ENCODE measurements at places on chromosomes 1 and 21.

DNA sequence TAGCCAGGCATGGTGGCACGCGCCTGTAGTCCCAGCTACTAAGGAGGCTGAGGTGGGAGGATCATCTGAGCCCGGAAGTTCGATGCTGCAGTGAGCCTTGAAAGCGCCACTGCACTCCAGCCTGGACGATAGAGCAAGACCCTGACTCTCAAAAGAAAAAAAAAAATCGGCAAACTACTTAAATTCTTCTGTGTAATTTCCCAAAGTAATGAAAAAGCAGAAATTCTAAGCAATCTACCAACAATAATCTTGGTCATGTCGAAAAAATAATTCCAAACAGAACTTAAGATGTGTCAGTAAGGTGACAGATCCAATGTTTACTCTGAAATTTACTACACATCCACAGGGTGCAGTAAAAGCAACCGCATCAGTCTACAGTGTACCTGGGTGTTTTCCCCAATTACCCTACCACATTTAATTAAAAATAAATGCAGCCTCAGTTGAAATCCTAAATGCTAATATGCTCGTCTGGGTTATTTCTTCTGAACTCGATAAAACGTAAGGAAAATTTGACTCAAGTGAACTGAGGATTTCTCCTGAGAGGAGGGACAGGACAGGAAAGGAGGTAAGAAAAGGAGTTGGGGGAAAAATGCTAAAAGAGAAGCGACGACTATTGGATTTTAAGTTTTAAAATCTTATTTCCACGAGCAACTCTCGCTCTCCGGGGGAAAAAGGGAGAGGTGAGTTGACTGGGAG is 801 bp downstream of the EPRS1 start:
- DNase-seq = peak; percentile 13

DNA sequence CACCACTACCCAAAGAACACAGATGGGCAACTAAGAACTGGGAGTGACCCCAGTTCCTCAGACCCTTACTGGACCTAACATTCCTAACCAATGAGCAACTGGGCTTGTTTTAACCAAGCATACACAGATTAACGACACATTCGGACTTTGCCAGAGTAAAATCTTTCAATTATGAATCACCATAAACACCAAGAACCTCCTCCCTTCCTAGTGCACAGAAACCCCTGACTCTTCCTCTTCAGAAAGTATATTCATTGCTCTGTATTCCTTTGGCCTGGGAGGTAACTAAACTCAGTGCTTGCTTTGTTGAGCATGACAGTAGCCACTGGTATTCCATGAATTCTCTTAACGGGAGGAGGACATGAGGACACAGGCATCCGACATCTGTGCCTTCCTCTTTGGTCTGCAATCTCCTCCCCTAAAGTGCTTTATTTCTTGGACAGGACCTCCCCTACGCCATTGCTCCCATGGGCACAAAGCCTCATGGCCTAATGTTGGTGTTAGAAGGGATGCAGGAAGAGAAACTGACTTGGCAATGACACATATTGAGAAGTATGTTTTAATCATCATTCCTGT is 42.7 kb downstream of the SEC16B start:
- no peak for DNase-seq

DNA sequence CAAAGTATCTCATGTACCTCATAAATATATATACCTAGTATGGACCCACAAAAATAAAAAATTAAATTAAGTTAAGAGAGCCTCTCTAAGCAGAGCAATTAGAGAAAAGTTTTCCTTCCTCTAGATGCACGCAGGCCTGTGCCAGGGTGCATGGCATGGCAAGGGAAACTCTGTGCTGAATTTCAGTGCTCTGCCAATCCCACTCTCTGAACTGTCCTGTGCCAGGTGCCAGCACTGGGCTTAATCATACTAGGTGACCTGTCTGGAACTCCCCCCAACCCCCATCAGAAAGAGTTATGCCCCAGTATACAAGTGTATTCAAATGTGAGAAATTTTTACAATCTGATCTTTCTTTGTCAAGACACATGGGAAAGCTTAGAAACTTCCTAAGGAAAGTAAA is 10.4 kb upstream of the LAMC2 start:
- DNase-seq = no peak

DNA sequence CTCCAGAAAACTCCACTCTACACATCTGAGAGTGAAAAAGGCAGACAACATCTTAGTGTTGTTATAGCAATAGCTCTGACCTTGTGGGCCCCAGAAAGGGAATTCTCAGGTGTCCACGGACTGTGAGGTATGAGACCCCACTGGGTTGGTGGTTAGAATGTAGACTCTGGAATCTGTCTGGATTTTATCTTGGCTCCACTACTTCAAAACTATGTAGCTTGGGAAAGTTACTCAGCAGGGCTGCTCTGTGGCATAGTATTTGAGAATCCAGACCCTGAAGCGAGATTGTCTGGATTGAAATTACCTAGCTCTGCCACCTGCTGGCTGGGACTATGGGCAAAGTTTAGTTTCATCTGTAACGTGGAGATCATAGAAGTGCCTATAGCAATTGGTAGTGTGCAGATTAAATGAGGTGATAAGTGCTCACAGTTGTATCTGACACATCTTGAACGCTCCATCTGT is 25.8 kb downstream of the PRDM2 start:
- DNase-seq = peak; percentile 62

- DNase-seq = no peak
Measured at GRCh38 chr1:100834777-100835660, 59.6 kb downstream of the EXTL2 start.

DNA sequence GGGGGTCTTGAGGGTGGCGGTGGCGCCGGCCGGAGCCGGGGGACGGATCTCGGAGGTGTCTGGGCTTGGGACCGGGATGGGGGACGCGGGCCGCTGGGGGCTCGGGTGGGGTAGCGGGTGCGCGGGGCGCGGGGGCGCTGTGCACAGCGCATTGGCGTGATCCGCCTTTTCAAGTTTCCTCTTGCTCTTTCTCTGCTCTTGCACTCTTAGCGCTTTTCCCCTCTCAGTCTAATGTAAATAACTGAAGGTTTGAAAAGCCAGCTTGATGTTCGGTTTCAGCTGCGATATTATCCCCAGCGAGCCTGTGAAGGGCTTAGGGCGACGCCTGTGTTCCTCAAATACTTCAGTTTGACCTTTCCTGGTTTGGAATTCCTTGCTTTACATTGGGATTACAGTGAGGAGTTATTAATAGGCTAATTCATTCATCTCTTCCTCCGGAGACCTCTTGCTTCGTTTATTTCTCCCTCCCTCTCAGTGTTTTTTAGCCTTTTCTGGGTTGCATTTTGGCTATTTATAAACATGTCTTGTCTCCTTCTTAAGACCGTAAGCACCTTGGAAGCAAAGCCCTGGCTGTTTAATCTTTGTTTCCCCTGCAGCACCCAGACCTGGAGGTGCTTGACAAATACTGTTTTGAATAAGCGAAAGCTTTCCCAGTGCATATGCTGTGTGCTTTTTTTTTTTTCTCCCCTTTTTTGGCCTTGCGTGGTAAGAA is 693 bp downstream of the RAB4A start:
- DNase-seq = peak; percentile 42

DNA sequence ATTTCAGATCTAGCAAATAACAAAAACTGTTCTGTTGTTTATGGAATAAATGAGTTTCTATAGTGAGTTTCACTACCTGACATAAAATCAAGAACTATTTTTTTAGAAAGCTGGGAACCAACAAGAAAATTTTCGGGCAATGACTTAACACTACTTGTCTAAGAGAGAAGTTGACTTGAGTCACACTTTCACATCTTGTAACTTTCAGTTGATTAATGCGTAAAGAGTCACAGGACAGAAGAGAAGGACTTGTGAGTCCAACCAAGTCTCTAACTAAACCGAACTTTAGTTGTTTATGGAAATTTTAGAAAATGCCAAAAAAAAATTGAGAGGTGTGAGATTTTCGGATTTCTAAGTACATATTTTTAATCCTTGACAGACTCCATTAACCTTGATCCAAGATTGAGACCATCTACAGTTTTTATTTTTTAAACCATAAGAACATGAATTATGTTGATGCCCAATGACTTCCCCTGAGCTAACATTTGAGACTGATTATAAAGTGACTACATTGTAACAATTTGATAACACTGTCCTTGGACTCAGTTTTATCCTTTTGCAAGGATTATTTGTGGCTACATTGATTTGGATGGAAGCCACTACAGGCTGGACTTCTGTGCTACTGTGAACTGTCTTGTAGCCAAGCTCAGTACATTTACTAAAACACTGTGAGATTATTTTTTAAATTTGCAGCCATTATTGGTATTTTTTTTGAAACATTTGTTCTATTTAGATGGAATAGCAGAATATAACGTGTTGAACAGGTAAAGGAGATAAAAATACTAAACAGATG is 284.0 kb downstream of the PTPRC start:
- no peak for DNase-seq

- no peak for DNase-seq
Measured at GRCh38 chr1:219031809-219032208, 141.9 kb upstream of the LYPLAL1 start.

- no peak for DNase-seq
Measured at GRCh38 chr1:8631163-8631562, 186.3 kb downstream of the RERE start.

DNA sequence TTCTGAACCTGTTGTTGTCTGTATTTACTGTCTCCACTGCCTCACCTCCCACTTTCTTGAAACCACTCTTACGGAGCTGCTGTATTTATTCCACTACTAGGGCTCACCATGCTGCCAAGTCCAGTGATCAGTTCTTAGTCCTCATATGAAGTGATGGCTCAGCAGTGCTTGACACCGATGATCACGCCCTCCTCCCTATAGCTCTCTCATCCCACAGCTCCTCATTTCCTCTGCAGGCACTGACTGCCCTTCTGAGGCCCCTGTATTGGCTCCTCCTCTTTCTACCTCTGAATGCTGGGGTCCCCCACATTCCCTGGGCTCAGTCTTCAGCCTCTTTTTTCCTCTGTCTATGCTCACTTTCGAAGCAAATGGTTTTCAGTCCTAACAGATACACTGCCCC is 3.4 kb downstream of the CLCA1 start:
- no peak for DNase-seq

DNA sequence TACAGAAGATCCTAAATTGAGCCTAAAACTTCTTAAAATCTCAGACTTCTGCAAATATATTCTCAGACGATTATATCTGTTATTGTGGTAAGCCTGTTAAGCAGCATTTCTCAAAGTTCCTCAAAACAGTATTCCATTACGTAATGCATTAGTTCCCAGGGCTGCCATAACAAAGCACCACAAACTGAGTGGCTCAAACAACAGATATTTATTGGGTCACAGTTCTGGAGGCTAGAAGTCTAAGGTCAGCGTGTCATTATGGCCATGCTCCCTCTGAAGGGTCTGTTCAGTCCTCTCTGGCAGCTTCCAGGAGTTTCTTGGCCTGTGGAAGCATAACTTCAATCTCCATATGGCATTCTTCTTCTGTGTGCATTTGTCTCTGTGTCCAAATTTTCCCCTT is 103.5 kb upstream of the ST6GALNAC5 start:
- no peak for DNase-seq

GRCh38 chr1:80293818-80294217 is 1287.3 kb upstream of the ADGRL4 start:
- DNase-seq = no peak

GRCh38 chr1:42951588-42951987 is 7.1 kb downstream of the SLC2A1 start:
- DNase-seq = no peak

- peak; percentile 43 for DNase-seq
Measured at GRCh38 chr1:10074059-10074851, 41.5 kb downstream of the UBE4B start.

GRCh38 chr1:203422656-203423055 is 53.0 kb upstream of the PRELP start:
- no peak for DNase-seq

DNA sequence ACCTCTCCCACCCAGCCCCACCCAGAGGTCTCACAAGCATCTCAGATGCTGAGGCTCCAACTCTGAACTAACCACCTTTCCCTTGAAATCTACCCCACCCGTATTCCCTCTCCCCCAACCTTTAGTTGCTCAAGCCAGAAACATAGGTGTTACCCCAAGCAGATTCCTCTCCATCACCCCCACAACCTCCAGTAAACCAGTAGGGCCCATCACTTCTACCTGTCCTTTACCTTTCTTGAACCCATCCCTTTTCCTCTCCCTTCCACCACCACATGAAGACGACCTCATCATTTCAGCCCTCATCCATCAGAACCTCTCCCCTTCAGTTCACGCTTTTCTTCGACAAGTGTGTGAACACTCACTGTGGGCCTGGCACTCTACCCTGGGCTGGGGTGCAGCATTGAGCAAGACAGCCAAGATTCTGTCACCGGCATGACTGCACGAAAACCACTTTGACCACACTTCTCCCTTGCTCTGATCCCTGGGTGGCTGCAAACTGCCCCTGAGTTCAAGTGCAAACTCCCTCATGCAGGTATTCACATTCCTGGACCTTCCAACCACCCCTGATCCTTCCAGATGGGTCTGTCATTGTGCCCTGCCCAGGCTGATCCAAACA is 65.5 kb upstream of the LAPTM5 start:
- no peak for DNase-seq

DNA sequence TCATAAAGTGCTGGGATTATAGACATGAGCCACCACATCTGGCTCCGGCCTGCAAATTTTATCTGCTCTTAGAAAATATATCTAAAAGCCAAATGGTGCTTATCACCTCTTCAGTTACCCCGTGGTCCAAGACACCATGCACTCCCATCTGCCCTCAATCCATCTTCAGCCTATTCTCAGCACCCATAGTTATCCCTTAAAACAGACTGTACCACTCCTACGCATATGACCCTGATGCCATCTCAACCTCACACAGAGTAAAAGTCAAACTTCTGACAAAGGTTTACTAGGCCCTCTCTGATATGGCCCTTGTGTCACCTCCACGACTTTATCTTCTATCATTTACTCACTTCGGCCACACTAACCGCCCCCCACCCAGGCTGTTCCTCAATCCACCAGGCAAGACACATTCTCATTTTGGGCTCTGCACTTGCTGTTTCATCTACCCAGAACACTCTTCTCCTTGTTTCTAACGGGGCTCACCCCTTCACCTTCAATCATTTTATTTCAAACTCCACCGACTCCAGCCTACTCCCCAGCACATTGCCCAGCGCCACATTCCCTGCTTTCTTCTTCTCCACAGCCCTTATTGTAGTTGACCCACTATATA is 33.0 kb downstream of the USP48 start:
- no peak for DNase-seq

DNA sequence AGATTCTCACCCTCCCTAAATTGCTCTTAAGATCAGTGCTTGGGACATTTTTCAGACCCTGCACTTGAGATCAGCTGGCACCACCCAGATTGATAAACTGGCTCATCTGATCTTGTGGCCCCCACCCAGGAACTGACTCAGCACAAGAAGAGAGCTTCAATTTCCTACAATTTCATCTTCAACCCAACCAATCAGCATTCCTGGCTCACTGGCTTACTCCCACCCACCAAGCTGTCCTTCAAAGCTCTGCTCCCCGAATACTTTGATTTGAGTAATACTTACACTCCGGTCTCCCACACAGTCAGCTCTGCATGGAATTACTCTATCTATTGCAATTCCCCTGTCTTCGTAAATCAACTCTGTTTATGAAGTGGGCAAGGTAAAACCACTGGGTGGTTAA is 461.9 kb upstream of the RGS18 start:
- DNase-seq = no peak

- DNase-seq = no peak
Measured at GRCh38 chr21:44822484-44823178, 4.8 kb upstream of the SUMO3 start.

GRCh38 chr1:232675260-232675659 is 45.3 kb upstream of the SIPA1L2 start:
- DNase-seq = no peak

Measured in activated CD4-positive, alpha-beta T cell treated with anti-CD3 and anti-CD28 coated beads for 4 hours (primary cell).